ENCODE measurements at places on chromosomes 16 and 17.

- no peak for DNase-seq
Observed at GRCh38 chr17:69711541-69711940, 297.0 kb downstream of the MAP2K6 start.

DNA sequence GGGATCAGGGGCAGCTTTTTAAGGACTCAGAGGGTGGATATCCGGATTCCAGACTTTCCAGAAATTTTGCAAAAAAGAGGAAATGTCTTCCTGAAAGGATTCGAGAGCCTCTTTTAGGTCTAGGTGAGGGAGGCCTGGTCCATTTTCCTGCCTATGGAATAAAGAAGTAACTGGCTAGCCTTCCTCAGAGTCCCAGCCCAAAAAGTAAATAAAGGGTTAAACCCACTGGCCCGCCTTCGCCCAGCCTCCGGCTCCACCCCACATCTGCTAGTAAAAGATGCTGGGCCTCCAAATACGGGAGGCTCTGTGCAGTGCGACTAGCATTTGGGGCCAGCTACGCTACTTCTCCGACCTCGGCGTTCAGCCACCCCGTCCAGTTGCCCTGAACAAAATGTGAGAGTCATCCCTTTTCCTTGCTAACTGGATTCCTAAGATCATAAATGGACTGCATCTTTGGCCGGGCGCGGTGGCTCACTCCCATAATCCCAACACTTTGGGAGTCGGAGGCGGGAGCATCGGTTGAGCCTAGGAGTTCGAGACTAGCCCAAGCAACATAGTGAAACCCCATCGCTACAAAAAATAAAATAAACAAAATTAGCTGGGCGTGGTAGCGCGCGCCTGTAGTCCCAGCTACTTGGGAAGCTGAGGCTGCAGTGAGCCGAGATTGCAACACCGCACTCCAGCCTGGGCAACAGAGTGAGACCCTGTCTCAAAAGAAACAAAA is 824 bp upstream of the MPP2 start:
- DNase-seq = peak; percentile 20

GRCh38 chr17:44235583-44235936 is 16.1 kb upstream of the UBTF start:
- no peak for DNase-seq

DNA sequence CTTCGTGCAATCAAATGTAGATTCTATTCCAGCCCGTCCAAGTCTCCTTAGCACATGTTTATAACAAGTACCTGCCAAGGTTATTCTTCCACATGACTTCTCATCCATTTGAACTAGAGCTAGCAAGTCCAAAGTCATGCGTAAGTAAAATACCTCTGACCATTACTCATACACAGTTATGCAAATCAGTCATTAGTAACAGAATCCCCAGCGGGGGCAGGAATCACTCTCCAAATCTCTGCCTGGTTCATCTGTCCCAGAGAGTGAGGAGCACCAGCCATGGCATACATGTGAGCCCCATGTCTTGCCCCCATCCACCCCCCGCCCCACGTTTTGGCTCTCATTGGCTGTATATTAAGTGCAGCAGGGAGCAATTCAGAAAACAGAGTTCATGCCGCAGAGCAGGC is 27.7 kb downstream of the SRL start:
- no peak for DNase-seq

- peak; percentile 19 for DNase-seq
Observed at GRCh38 chr17:50841949-50842354, 6.6 kb downstream of the WFIKKN2 start.
